Activated T-helper 17 cell treated with anti-CD3 and anti-CD28 coated beads, Interleukin-2, amount 50 U/mL, for 72 hours (primary cell): ENCODE measurements at places on chromosomes 6 and 20. TPM values are rescaled to one million over a fixed set of nuclear protein-coding genes. Genes with fewer than 3 reads are reported as not detected.

- ATAC-seq = peak; percentile 43
Observed at GRCh38 chr6:104653781-104654180, 205.9 kb downstream of the HACE1 start.

DNA sequence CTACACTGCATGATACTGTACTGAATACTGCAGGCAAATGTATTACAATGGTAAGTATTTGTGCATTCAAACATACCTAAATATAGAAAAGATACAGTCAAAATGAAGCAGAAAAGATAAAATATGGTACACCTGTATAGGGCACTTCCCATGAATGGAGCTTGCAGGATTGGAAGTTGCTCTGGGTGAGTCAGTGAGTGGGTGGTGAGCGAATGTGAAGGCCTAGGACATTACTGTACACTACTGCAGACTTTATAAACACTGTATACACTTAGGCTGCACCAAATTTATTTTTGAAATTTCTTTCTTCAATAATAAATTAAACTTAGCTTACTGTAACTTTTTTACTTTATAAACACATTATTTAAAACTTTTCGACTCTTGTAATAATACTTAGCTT, 213.1 kb downstream of the ATXN1 start:
- no peak for ATAC-seq

GRCh38 chr6:119142041-119142440, 63.6 kb upstream of the FAM184A start:
- ATAC-seq = no peak

- ATAC-seq = no peak
Observed at GRCh38 chr6:75094614-75095200, 111.1 kb downstream of the COL12A1 start.

DNA sequence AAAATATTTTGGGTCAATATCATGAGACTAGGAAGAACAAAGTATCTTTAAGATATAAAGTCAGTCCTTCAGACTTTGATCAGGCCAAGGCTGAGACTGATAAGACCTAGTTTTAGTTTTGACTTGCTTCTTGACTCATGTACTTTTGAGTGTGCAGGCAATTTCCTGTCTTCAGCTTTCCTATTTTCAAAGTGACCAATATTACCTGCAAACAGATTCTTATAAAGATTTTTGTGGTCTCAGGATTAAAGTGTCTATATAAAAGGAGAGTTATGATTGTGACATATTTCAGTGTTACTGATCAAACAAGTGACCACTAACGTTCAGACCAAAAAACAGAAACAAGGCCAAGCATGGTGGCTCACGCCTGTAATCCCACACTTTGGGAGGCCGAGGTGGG, 36.0 kb upstream of the AKIRIN2 start:
- ATAC-seq = peak; percentile 58

DNA sequence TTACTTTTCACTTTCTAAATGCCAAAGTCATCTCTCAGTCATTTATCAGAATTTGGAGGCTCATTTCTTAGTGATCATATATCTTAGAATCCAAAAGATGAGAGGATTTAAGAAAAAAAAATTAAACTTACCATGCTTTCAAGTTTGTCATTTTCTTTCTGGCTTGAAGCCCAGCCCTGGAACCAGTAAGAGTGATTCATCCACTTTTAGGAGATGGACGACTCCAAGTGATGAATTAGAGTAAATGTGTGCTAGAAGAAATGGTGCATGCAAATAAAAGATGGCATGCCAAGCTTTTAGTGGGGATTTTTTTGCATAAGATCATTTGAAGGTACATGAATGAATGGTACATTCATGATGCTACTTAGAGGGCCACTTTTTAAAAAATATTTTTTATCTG, 20.1 kb downstream of the PLCB1 start:
- ATAC-seq = no peak

DNA sequence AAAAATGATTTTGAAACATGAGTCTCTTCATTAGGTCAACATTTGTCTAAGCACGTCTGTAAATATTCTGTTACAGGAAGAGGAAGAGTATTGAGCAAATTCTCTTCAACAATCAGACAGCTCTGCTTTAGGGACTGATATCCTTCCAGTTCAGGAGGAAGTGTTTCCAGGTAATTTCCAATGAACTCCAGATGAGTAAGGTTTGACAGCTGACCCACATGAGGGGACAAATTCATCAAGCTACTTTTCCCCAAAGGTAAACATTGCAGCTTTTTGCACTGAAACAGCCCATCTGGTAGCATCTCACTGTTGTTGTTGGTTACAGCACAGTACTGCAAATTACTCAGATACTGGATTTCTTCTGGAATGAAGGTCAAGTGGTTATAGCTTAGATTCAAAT, 18.1 kb downstream of the ENPP1 start:
- ATAC-seq = no peak

- ATAC-seq = no peak
Observed at GRCh38 chr6:75932067-75932466, 140.4 kb downstream of the IMPG1 start.

DNA sequence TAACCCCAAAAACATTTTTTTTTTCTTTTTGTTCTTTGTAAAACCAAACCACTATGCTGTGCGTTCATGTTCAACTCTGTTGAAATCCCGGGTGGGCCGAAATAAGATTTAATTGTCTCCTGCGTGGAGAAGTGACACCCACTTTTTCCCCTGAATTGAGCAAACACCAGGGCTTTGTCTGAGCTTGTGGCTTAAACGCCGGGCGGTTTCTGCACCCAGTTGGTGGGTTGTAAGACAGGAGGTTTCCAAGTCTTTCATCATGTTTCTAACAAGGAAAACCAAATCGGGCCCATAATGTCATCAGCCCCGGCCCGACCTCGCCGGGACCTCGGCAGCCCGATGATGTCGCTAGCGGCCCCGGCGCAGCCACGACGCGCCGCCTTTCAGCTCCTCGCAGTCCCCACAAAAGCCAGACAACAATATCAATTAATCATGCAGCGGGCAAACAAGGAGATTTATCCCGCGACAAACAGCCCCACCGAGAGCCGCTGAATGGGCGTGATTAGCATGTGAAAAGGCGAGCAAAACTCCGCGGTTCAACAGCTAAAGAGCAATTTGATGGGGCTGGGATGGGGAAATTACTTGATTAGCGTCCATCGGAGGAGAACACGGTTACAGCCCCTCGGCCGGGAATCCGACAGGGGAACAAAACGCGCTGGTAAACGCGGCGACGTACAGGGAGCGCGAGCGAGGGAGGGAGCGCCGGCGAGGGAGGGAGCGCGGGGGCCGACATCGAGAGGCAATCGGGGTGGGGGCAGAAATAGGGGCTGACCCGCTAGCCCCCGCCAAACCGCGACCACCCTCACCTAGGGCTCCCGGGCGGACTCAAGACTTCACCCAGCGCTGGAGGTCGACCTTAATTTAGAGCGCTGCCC, 5.3 kb downstream of the LINC00237 start:
- no peak for ATAC-seq

- no peak for ATAC-seq
Observed at GRCh38 chr6:74991573-74992332, 214.1 kb downstream of the COL12A1 start.

DNA sequence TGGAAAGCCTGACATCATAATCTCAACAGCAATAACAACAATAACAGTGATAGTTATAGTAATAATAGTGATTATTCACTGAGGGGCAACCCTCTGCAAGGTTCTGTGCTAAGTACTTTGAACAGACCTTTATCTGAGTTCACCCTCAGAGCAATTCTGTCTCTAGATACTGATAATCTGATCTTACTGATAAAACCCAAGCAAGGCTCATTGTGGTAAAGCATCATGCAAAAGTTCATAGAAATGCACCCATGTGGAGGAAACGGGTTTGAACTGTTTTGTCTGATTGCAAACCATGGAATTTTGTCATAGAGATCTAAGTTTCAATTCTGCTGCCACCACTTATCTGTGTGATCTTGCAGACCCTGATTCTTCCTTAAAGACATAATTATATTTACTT, 1.3 kb upstream of the KIAA0408 start:
- no peak for ATAC-seq

DNA sequence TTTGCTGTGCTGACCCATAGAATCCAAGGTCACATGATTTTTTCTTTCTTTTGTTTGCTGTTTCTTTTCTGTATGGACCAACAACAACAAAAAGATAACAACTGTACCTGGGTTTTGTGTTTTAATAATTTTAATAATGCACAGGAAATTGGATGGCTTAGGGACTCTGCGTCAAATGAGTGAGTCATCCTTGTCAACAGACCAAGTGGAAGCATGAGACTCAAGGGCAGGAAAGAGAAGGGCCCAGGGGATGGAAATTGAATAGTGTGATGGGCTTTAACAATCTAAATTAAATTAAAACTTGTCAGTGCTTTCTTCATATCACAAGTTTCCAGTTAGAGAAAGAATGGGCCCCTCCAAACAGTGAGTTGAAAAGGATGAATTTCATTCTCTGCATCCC, 413.0 kb downstream of the PREX1 start:
- no peak for ATAC-seq

DNA sequence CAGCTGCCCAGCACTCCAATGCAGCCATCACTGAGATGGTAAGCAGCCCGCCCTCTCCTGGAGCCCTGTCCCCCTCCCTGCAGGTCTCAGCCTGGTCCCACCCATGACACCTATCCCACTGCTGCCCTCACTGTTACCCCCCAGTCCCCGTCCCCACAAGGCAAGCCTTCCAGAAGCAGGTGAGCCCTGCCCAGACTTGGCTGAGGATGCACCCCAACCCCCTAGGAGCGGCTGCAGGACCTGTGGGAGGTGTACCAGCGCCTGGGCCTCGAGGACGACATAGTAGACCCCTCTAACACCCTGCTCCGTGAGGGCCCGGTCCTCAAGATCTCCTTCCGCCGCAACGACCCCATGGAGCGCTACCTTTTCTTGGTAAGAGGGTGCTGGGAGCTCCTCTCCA, 9.2 kb downstream of the FGD2 start:
- ATAC-seq = no peak

NOTCH4 gene
- total RNA-seq = 2.3 TPM

TFAP2D gene
- total RNA-seq = not detected

C20orf202 gene
- total RNA-seq = not detected

SLC22A16 gene
- total RNA-seq = not detected

SLC2A10 gene
- not detected for total RNA-seq

SSTR4 gene
- total RNA-seq = not detected

MRAP2 gene
- not detected for total RNA-seq

SNAP25 gene
- 0.13 TPM for total RNA-seq

PNPLA1 gene
- total RNA-seq = not detected

CEP85L gene
- total RNA-seq = 46.2 TPM

FAM184A gene
- total RNA-seq = 10.6 TPM
